Stimulated activated CD8-positive, alpha-beta memory T cell treated with anti-CD3 and anti-CD28 coated beads, Interleukin-7, amount 100 ng/mL, for 1 hour (primary cell): ENCODE measurements at places on chromosomes 12 and 14.

DNA sequence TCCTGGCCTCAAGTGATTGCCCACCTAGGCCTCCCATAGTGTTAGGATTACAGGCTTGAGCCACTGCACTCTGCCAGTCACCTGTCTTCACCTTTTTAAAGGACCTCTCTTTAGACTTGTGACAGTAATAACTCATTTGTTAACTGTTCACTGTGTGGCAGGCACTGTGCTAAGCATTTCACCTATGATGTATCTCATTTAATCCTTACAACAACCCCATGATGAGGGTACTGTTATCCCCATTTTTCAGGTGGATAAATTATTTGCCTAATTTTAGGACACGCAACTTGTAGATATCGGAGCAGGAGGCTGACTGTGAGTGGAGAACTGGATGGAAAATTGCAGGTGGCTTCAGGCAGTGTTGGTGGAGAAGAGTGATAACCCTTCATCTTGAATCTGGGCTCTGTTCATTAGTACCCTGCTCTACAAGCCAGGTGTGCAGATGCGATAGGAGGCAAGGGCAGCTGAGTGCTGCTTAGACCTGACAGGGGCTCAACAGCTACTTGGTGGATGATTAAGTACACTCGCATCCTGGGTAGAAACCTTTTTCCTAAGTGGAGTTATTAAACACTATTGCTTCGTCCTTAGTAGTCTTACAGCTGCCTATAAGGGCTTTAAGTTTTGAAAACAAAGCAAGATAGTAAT is 2.7 kb downstream of the TCTN1 start:
- no peak for DNase-seq

DNA sequence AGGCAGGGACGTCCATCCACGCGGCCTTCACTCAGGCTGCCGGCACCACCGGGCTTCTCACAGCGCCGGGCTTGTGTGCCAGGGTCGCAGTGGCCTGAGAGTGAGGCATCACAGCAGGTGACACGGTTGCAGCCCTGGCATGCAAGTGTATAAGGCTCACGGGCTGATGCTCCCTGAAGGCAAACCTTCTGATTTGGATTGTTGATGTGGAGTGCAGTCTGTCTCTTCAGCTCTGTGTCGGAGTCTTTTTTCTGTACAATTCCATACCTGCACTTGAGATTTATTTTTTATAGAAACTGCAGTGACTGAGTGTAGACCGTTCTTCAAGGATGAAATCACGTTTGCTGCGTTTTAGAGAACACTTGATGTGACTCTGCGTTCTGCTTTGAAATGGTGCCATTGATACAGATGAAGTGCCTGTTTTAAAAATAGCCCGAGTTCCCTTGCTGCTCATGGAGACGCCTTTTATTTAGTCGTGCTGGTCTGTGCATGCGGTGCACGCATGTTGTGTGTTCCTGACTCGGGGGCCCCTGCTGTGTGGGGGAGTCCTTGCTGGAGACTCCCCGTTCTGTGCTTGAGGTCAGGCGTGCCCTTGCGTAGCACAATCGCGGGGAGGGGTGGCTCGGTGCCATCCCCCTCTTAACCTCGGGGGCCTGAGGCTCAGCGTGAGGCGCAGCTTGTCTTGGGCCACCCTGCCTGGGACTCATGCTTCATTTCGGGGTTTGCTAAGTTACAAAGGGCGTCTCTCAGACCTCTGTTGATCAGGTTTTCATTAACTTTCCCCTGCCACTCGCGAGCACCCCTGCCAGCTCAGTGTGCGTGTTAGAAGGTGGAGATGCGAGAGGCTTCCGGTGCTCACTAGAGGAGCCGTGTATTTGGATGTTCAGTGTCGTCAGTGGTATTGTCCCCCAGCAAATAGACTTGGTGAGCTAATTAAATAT is 21.6 kb upstream of the AMN start:
- no peak for DNase-seq

DNA sequence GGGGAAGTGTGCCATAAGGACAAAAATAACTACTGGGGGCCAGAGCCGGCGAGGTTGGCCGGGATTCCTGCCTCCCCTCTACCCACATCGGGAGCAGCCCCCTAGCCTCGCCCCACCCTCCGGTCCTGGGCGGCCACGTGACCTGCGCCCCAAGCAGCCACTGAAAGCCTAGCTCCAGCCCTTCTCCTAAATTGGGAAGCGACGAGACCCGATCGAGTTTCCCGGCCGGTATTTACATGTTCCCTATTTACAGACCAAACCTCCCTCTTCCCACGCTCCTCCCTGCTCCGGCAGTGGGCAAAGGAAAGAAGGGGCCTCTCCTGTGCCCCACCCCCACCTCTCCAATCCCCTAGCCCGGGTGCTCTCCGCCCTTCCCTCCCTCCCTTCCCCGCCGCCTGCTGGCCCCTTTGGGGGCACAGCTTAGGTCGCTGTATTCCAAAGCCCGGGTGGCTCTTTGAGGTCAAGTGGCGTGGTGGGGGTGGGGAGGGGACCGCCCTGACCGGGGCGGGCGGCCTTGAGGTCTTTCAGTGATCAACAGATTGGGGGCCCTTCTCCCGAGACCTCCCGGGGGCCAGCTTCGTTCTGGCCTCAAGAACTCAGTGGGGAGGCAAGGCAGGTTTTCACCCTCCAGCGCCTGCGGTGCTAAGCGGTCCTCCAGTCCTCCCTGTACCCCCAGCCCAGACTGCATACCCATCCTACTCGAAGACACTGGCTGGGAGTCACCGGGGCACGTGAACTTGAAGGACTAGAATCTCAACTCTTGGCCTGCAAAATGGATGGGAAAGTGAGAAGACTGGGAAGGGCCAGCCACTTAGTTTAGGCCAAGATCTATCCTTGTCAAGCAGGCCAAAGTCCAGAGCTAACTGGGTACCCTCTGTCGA is 6.3 kb upstream of the CTDSP2 start:
- no peak for DNase-seq

DNA sequence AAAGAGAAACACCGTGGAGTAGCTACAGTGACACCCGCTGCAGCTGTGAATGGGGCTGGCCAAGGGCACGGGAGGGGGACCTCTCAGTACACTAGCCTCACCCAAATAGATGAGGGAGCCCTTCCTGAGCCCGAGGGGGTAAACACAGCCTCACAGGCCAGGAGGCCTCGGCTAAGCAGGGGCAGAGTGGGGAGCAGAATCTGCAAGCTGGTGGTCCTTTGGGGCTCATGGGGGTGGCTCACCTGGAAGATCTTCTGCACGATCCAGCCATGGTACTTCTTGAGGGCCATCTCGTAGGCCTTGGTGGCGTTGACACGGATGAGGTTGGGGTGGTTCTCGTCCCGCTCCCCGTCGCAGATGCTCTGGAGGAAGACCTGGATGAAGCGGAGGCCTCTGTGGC is 22.2 kb upstream of the TRPV4 start:
- no peak for DNase-seq

- DNase-seq, result no peak
These were observed 805 bp upstream of the CRACR2A start for GRCh38 chr12:3753544-3754284.

GRCh38 chr12:82507686-82508085 is 149.4 kb downstream of the METTL25 start:
- DNase-seq, result no peak

DNA sequence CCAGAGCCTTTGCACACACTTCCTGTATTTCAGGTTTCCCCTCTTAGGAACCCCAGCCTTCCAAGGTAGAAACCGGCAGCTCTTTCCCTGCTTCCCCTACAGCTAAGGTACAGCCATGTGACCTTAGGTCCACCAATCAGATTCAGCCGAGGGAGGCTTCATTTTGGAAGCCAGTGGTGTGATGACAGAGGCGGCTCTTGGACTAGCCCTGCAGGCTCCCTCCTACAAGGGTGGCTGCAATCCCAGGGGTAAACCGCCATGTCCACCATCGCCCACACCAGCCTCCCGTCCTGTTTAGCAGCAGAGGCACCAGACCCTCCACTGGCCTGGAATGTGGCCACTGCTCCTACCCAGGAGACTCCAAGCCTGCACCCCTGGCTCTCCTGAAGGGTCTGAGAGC is 65.6 kb downstream of the SERPINA3 start:
- no peak for DNase-seq
